ENCODE measurements at places on chromosomes 2 and 18.

DNA sequence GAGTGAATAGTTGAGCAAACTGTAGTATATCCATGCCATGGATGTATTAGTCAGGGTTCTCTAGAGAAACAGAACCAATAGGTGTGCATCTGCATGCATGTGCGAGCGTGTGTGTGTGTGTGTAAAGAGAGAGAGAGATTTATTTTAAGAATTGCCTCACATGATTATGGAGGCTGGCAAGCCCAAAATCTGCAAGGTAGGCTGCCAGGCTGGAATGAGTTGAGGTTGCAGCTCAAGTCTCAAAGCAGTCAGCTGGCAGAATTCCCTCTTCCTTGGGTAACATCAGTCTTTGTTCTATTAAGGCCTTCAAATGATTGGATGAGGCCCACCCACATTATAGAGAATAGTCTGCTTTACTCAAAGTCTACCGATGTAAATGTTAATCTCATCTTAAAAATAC, 187.8 kb downstream of the ANAPC1 start:
- DNase-seq, result no peak

- no peak for DNase-seq
These were observed 18.9 kb upstream of the IL1R2 start for GRCh38 chr2:101972621-101973434.

GRCh38 chr18:524466-524865, 24.0 kb upstream of the COLEC12 start:
- DNase-seq, result no peak

GRCh38 chr2:207188626-207189419, 23.1 kb upstream of the KLF7 start:
- no peak for DNase-seq

DNA sequence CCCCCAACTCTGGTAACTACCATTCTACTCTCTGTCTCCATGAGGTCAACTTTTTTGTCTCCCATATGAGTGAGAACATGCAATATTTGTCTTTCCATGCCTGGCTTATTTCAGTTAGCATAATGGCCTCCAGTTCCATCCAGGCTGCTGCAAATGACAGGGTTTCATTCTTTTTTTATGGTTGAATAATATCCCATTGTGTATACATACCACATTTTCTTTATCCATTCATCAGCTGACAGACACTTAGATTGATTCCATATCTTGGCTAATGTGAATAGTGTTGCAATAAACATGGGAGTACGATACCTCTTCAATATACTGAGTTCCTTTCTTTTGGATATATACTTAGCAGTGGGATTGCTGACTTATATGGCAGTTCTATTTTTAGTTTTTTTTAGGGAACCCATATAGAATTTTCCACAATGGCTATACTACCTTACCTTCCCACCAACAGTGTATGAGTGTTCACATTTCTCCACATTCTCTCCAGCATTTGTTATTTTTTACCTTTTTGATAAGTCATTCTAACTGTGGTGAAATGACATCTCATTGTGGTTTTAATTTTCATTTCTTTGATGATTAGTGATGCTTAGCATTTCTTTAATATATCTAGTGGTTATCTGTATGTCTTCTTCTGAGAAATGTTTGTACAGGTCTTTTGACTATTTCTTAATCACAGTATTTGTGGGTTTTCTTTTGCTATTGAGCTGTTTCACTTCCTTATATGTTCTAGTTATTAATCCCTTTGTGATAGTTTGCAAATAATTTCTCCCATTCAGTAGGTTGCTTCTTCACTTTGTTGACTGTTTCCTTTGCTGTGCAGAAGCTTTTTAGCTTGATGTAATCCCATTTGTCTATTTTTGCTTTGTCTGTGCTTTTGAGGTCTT, 112.2 kb downstream of the SRBD1 start:
- no peak for DNase-seq

DNA sequence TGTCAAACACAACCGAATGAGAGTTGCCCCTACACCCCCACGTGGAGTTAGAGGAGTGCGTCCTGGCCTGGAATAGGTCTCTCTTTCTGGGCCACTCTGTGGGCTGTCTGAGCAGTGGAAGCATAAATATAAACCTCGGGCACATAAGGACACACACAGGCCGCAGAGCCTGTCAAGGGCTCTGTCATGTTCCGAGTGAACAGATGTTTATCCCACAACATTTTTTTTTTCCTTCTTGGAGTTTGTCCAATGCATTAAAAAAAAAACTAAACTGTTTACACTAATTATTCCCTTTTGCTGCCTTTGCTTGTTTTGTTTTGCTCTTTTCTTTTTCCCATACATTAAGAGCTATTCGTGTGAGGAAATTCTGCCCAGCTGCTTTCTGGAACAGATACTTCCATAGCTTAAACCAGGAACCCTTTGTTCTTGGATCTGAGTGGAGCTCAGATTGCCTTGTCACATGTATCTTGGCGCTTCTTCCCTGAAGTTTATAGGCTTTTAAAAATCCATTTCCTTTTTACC, 228.3 kb upstream of the FOSL2 start:
- DNase-seq, result no peak

GRCh38 chr2:36921984-36922383, 44.4 kb downstream of the STRN start:
- DNase-seq, result no peak

DNA sequence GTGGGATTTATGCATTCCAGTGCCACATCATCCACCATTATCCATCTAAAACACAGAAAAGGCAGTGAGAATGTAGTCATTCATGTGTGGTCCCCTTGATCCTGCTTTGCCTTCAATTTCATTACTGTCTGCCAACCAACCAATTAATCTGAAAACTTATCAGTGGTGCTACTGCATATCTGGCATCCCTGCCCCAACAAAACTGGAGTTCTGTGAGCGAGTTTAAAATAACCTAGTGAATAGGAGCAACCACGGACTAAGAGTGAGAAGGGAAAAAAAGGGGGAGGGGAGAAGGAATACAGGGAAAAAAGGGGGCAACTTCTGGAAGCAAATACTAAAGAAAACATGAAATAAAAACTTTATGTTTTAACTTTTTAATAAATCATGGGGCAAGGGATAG, 42.2 kb downstream of the SLC8A1 start:
- no peak for DNase-seq

DNA sequence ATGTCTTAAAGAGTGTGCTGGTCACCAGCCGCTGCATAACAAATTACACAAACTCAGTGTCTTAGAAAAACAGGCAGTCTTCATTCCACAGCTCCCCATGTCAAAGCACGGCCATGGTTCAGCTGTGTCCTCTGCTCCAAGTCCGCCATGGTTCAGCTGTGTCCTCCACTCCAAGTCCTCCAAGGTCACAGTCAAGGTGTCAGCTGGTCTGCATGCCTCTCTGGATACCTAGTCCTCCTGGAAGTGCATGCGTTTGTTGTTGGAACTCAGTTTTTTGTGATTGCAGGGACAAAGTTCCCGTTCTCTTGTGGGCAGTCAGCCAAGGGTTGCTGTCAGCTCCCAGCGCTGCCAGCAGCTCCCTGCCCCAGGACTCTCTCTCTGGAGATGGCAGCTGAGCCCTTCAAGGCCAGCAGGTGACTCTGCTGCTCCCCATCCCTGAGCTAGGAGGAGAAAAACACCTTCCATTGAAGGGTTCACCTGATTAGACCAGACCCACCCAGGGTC, 304.0 kb upstream of the MYT1L start:
- no peak for DNase-seq

- DNase-seq, result no peak
These were observed 182.3 kb downstream of the FAM210A start for GRCh38 chr18:13543811-13544732.

- no peak for DNase-seq
These were observed 77.5 kb downstream of the EIF2AK3 start for GRCh38 chr2:88549616-88550292.

DNA sequence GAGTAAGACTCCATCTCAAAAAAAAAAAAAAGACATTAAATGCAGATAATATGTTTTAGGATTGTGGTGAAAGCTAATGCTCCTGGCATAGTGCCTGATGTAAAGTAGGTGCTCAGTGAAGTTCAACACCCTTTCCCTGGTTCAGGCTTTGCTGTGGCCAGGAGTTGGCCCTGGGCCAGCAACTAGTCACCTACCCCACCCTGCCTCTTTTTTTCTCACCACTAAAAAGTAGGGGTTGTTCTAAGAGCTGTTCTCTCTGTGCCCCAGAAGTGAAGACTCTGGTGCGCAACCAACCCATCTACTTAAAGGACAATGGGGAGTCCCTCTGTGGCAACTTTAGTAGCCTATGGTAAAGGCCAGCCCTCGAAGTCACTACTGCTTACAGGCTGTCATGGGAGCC, 75.9 kb downstream of the DNMT3A start:
- DNase-seq, result no peak

- no peak for DNase-seq
These were observed 27.5 kb upstream of the SUCLG1 start for GRCh38 chr2:84486441-84487115.

DNA sequence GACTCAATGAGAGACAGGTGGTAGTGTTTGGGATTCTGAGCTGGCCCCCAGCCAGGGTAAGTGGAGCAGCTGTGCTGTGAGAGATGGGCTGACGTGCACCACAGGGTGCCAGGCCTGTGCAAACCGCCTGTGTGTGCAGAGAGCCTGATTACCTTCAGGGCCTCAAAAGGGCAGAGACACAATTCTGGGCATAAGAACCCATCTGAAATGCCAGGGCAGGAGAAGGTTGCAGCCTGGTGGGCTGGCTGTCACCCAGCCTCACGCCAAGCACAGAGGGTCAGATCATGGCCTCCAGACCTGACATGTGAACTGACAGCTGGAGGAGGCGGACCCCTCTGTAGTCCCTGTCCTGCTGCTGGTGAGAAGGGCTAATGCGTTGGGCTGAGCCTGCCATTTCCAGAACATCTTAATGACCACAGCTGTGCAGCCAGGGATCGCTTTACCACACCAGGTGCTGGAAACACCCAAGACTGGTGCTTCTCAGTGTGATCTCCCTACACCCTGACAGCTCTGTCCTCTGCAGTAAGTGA, 100.9 kb downstream of the ARL4C start:
- no peak for DNase-seq

DNA sequence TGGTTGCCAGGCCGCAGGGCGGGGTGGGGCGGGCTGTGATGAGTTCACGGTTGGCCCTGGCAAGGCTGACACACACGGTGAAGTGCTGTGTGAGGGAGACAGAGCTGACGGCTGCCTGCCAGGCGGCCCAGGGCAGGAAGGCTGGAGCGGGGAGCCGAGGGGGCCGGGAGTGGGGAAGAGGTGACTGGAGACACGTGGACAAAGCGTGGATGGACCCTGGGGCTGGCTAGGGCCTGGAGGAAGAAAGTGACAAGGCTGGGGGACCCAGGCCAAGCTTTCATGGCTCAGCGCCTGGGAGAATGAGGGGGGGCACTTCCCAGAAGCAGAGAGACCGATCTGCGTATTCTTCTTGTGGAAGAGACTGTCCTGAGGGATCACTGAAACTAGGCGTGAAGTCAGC, 123.2 kb downstream of the DYSF start:
- no peak for DNase-seq

DNA sequence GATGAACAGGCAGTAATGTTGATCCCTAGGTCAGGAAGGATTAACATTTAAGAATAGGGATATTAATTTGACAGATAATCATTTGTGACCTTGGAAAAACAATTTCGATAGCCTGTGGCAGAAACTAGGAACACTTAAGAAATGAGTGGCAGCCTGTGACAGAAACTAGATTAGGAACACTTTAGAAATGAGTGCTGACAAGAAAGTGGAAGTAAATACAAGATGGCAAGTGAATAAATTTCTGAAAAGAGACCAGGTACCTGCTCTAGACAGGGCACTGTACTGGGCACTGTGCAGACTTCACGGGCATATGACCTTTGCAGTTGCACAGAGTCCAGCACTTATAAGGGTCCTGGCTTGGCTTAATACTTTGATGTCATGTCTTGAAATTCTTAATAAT, 5.5 kb upstream of the HNRNPA3 start:
- DNase-seq, result no peak

- no peak for DNase-seq
These were observed 49.8 kb upstream of the ANKRD62 start for GRCh38 chr18:12043811-12044210.

GRCh38 chr2:143264851-143265250, 135.6 kb downstream of the ARHGAP15 start:
- DNase-seq, result no peak

GRCh38 chr2:28370354-28370753, 22.3 kb upstream of the FOSL2 start:
- DNase-seq, result no peak

- DNase-seq, result no peak
These were observed 714 bp downstream of the RPIA start for GRCh38 chr2:88692187-88692586.

- DNase-seq, result no peak
These were observed 9.9 kb downstream of the ACVR1 start for GRCh38 chr2:157866202-157866601.

DNA sequence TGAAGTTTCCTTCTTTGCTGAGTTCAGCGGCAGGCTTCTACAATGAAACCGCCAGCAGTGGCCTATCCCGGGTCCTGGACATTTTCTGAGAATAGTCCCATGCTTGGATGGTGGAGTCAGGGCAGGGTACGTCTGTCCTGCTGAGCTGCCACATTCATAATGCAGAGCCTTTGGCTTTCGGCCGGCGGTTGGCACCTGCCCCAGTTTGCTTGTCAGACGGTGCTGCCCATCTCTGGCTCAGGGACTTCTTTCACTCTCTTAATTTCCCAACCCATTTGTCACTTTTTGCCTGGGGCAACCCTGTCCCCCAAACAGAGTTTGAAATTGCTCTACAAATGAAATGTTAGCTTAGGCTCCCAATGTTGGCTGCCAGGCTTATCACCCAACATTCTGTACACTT, 57.2 kb downstream of the SOX11 start:
- no peak for DNase-seq

DNA sequence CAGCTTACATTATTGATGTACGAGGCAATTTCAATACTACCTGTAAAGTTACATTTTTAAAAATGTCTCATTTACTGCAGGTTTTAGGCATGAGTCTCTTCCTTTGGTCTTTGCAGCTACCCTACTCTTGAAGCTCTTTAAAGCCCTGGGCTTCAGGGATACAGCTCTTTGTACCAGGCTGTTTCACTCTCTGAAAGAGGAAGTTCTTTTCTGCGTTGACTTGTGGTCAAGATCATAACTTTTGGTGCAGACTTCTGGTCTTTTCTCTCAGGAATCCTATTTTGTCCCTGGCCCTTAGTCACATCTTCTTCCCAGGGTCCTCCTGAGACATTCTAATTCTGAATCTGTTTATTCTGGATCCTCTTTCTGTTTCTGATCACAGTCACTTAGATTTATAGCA, 16.6 kb upstream of the HRH4 start:
- no peak for DNase-seq

DNA sequence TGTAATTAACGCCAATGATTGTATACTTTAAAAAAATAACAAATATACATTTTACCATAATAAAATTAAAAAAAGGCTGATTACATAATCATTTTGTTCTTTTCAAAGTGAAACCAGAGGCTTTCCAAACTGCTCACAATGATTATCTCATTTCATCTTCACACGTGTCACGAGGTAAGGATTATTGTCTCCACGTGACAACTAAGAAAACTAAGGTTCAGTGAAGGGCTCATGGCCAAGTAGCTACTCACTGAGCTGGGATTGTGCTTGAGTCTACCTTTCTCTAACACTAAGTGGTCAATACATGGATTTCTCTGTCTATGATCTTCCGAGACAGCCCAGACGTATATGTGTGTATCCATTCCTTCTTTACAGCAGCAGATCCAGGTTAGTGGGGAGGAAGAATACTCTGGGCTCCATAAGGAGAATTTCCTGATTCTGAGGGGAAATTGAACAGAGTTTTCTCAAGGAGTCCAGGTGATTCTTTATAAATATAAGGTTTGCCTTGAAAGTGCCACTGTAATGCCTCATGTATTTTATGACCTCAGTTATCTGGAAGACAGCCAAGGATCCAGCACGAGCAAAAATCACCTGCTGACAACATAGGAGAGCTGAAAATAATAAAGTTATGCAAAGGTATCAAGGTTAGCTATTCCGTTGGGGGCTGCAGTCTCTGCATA, 25.6 kb upstream of the ACSL3 start:
- DNase-seq, result no peak

Data from GM12864 (cell line).